Suppressor macrophage (primary cell): ENCODE measurements at places on chromosomes 2 and 18.
A peak's percentile ranks its signal among the peaks of the same experiment; 100 is the strongest.

DNA sequence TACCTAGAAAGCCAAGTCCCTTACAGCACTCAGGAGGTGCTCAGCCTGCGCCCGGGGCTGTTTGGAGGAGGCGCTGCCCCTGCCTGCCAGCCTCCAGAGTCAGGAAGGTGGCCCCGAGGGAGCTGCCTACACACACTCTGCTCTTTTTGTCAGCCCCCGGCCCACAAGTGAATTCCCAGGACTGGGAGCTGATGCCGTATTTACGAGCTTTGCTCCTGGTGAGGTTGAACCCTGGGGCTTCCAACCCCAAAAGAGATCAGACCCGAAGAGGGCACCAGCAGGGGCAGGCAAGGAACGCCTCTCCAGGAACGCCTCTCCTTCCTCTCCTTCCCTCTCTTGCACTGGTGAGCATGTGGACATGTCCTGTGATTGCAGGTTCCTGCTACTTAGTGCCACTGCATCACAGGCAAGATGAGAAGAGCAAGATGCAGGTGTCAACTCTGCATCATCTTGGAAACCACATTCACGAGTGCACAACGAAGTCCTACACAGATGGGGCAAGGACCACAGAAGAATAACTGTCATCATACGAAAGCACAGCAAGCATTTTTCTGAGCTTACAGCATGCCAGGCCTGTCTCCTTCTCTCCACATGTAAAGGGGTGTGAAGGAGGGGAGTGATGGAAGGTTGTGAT is 126.7 kb downstream of the NDUFA10 start:
- DNase-seq, result no peak

GRCh38 chr2:106638043-106638442 is 150.9 kb downstream of the CD8B2 start:
- no peak for DNase-seq

- DNase-seq, result peak; percentile 72
These were observed 22.7 kb upstream of the CASP8 start for GRCh38 chr2:201237486-201238123.

GRCh38 chr2:105573910-105574655 is 170.6 kb upstream of the NCK2 start:
- no peak for DNase-seq

- no peak for DNase-seq
These were observed 12.9 kb downstream of the SULT1C2 start for GRCh38 chr2:108301558-108301957.

DNA sequence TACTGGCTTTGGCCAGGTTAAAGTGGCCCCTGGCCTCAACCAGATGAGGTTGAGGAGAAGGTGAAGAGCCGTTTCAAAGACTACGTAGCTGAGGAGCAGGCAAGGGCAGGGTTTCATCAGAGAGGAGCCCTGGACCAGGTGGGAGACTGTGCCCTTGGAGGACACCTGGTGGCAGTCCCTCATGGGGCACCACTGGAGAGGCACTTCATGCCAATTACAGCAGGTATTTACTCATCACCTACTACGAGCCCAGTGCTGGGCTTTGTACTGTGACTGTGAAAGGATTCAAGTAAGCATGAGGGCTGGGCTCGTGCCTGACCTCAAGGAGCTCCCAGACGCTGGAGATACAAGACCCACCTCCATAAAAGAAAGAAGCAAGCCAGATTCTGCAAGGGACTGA is 37.6 kb downstream of the SMAD7 start:
- no peak for DNase-seq

GRCh38 chr18:70334264-70334663 is 45.4 kb downstream of the SOCS6 start:
- DNase-seq, result no peak

DNA sequence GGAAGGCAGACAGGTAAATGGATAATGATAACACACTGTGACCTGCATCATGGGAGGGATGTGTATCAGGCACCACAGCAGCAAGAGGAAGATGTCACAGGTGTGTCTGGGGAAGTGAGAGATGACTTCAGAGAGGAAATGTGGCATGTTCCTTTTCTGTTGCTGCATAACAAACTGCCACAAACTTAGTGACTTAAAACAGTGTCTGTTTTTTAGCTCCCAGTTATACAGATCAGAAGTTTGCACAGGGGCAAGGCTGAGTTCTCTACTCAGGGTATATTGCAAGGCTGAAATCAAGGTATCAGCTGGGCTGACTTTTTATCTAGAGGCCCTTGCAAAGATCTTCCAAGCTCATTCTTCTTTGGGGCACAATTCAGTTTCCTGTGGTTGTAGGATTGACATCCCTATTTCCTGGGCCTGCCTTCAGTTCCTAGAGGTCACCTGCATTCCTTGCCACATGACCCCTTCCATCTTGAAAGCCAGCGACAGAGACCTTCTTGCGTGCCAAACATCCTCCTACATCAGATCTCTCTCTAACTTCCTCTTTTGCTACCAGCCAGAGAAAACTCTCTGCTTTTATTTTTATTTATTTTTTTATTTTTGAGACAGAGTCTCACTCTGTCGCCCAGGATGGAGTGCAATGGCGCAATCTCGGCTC is 2.1 kb upstream of the MAP3K2 start:
- peak; percentile 78 for DNase-seq

DNA sequence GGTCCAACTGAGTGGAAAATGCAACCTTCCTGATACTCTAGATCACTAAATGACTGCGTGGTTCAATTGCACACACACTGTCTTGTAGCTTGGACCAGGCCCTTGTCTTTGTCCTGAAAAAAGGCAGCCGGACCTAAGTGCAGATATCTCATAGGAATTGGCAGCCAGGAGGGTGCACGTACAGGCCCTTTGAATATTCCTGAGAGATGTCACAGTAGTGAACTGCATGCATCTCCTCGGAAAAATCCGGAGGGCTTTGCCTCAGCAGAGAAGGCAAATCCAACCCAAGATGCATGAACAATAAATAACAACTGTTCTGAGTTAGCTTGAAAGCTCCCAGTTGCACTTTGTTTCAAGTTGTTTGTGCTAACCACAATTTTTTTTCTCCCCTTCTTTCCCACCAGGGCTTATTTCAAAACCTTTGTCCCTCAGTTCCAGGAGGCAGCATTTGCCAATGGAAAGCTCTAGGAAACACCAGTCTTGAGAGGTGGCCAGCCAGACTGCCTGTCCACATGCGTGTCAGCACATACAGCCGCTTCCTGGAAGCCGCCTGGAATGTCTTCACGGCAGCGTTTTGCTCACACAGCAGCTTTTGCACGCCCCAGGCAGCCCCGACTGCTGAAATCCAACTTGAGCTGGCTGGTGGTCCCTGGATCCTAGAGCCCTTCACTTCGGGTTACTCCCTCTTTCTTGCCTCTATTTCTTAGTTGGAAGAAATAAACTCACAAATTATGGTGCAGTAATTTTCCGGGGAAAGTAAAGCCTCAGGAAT is 54.4 kb upstream of the FOSL2 start:
- no peak for DNase-seq

DNA sequence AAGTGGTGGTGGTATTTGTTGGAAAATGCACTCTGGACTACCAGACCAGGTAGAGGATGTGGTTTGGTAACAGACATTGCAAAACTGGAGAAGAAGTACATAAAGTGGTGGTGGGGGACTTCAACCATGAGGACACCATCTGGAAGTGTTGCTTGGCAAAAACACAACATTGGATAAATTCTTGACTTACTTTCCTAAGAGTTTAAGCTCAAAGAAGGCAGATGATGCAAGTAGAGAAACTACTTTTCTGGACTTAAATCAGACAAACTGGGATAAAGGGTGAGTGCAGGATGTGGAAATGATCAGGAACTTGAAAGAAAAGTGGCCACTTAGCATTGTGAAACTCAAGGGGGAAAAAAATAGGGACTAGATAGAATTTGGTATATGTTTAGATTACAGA is 487.4 kb downstream of the ZEB2 start:
- no peak for DNase-seq

DNA sequence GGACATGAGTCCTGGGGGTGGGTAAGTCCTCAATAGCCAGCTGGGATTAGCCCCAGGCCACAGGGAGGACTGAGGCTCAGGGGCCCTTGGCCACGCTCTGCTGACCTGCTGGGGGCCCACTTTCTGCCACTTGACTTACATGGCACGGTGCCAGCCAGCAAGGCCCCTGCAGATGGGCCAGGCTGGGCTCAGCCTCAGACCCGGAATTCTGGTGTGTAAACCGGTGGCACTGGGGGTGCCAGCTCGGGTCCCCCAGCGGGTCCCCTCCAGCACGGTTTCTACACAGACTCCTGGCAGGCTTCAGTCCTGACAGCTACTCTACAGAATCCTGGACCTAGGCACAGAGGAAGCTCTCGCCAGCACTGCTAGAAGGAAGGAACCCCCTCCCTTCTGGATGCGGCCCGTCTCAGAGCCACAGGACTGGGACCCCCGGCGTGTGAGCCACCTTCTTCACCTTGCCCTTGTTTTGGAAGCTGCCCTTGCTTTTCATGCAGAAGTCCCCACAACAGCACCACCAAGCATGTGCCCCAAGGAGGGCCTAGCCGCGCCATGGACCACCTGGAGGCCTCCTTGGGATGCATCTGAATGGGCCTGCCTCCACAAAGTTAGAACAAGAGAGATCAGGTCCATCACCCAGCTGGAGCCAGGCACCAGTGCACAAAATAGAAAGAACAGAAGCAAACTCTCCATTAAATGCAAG is 8.0 kb downstream of the HDAC4 start:
- no peak for DNase-seq

- no peak for DNase-seq
These were observed 210.7 kb downstream of the KLHL29 start for GRCh38 chr2:23595601-23596251.

DNA sequence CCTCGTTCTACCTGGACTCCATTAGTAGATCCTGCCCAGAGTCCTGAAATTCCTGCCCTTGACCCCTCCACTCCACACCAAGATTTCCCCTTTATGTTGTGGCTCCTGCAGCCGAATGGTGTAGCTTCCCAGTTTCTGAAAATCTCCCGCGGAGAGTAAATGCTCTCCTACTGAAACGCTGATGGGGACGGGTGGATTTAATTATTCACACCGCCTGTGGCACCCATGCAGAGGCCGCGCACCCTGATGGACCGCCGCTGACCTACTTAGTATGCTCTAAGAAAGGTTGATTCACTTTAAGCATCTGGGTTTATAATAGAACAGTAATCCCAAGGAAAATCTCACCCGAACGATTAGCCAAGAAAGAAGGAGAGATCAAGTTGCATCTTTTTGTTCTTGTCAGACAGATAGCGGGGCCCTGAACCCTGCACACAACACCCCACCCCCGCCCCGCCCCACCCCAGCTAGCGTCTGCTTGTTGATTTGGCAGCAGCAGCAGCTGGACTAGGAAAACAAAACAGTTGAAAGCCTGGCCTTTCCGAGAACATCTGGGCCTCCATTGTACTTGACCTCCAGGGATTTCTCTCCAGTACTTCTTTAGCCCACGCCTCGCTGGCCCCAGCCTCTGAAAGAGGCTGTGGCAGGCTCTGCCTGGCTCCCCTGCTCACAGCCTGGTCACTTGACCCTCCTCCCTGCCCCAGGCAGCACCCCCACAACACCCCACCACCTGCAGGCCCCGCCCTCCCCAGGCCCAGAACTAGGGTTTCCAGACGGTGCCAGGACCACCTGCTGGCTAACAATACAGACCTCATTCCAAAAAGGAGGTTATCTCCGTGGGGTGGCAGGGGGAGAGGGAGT is 53.6 kb downstream of the DPYSL5 start:
- DNase-seq, result no peak

DNA sequence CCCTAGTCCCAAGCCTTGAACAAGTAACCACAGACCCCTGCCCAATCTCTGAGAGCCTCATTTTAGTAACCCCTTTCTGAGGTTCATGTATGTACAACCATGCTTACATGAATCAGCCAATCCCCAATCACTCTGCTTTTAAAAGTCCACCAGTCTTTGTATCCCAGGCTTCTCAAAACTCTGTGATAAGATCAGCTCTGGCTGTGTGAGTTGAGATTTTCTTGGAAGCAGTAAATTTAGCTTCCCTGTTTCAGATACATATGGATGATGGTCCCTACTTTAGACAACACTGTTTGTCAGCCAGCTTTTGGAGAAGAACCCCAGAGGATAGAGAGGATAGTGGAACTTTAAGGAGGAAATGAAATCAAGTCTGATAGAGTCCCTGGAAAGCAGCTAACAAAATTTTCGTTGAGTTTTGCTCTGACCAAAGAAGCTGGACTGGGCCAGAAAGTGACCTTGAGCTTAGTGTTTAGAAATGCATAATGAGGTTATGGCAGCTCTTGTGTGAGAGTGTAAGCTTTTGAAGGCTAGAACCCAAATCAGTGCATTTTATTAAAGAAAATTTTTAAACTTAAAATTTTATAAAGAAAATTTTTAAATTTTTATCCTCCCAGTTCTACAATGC is 3.7 kb downstream of the ADNP2 start:
- DNase-seq, result peak; percentile 36

GRCh38 chr2:221254299-221254698 is 317.8 kb downstream of the EPHA4 start:
- DNase-seq, result no peak

GRCh38 chr18:79814373-79814772 is 16.6 kb downstream of the KCNG2 start:
- DNase-seq, result no peak

DNA sequence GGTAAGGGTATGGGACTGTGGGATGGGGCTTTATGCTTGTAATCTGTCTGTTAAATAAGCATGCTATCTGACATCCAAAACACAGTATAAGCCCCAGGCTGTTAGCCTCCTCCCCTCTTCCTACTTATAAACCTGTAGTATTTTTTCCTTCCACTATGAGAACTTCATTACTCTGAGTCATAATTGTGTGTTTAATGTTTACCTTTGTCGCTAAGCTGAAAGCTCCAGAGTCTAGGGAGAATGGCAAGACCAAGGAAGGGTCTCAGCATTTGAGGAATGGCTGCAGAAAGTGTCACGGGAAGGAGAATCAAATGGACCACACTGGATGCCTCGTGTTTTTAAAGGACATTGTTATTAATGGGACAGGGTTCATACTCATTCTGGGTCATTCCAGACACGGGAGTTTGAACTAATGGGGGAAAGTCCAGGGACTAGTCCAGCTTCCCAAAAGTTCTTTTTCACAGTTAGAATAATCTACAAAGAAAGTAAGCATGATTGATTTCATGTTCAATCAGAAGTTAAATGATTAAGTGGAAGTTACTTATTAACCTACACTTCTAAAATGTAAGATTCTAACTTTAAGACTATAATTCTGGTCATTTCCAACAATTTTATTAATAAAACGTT is 292.2 kb downstream of the AFF3 start:
- DNase-seq, result no peak

GRCh38 chr2:209772290-209772685 is 656 bp downstream of the UNC80 start:
- no peak for DNase-seq

- no peak for DNase-seq
These were observed 26.1 kb upstream of the ROCK2 start for GRCh38 chr2:11370377-11371091.

DNA sequence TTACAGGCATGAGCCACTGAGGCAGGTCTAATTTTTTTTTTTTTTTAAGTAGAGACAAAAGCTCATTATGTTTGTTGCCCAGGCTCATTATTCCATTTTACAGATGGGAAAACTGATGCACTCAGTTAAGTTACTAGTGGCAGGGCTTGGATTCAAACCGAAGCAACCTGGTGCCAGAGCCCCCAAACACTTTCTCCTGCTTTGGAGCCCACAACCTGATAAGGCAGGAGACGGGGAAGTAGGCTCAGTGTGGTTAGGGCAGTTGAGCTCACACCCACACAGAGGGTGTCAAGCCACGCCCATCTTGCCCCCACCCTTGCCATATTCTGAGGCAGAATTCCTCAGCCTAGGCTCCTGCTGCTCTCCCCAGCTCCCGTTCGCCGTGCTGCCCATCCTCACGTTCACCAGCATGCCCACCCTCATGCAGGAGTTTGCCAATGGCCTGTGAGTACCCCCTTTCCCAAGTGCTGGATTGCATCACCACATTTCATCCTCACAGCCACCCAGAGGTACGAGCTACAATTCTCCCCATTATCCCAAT is 5.8 kb upstream of the CTDSP1 start:
- peak; percentile 54 for DNase-seq
